HCT116 (cell line): ENCODE measurements at places on chromosomes 13 and 19. TPM values are rescaled to one million over a fixed set of nuclear protein-coding genes. Genes with fewer than 3 reads are reported as not detected.

PRTN3 gene
- total RNA-seq, result 2.7 TPM

ERICH4 gene
- total RNA-seq, result not detected

LILRB3 gene
- total RNA-seq, result 0.12 TPM

CACNG7 gene
- not detected for total RNA-seq

SIN3B gene
- total RNA-seq, result 59.9 TPM

CEACAM8 gene
- not detected for total RNA-seq

DNA sequence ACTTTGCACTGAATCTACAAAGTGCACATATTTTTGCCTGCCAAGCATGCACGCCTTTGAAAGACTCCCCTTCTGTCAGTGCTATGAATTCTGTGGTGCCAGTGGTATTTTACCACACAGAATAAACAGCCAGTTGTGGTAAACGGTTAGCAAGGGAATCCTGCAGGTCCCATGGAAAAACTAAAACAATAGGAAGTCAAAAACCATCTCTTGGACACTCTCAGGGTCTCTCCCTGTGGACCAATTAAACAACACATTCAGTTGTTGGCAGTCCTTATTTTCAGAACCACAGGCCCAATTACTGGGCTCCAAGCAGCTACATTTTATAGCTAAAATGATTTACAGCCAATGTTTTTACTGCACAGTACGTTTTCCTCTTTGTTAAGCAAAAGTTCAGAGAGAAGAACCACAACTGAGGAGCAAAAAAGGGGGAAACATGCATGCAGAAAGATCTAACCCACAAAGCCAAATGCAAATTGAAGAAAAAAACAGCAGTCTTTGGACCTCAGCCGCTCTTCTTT lies 116.9 kb downstream of the KCTD12 start:
- no peak overlapping the region for H3K4me3 ChIP-seq
- 0 out of 2 replicates have a peak, but pooled peaks cover 5% of the 10 kb centered on the region for H3K27me3 ChIP-seq
- no peak overlapping the region for H3K27ac ChIP-seq
- H3K4me1 ChIP-seq, result no peaks in the 10 kb centered on the region
- no peaks in the 10 kb centered on the region for H3K36me3 ChIP-seq

- no peaks in the 10 kb centered on the region for H3K27me3 ChIP-seq
- H3K4me1 ChIP-seq, result peaks cover 29% of the 10 kb centered on the region
- H3K36me3 ChIP-seq, result no peaks in the 10 kb centered on the region
- H3K4me3 ChIP-seq, result no peak overlapping the region
- H3K27ac ChIP-seq, result no peak overlapping the region; the same call in 1 of the 2 replicates
- DNase-seq, result no peak
These were observed 21.2 kb downstream of the SULT2B1 start for GRCh38 chr19:48573163-48573505.

GRCh38 chr19:21694171-21694906 lies 73.0 kb downstream of the ZNF100 start:
- no peaks in the 10 kb centered on the region for H3K4me1 ChIP-seq
- H3K36me3 ChIP-seq, result no peaks in the 10 kb centered on the region
- H3K27me3 ChIP-seq, result no peaks in the 10 kb centered on the region
- DNase-seq, result no peak
- H3K27ac ChIP-seq, result no peak overlapping the region
- H3K4me3 ChIP-seq, result no peak overlapping the region

DNA sequence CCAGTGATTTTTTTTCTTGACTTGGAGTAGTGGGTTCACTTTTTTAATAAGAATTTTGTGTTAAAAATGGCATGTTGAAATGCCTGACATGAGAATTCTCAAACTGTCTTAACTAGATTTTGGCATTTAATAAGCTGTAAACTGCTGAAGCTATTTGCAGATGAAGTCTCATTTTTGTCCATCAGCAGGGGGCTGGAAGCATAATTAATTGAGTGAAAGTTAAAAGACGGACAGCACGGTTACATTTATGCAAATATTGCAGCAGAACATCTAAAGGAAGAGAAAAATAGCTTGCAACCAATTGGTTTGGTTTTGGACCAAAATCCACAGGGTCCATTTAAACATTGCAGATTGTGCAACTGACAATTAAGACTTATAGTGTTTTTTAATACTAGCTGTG lies 837.3 kb upstream of the KLHL1 start:
- no peaks in the 10 kb centered on the region for H3K36me3 ChIP-seq
- H3K4me3 ChIP-seq, result no peak overlapping the region
- H3K27me3 ChIP-seq, result no peaks in the 10 kb centered on the region
- no peak overlapping the region for H3K27ac ChIP-seq

GRCh38 chr19:3942790-3943409 lies 10.0 kb downstream of the NMRK2 start:
- H3K4me3 ChIP-seq, result no peak overlapping the region
- H3K4me1 ChIP-seq, result no peaks in the 10 kb centered on the region
- no peaks in the 10 kb centered on the region for H3K27me3 ChIP-seq
- no peak for DNase-seq

GRCh38 chr19:48548253-48548911 lies 3.6 kb upstream of the SULT2B1 start:
- H3K4me3 ChIP-seq, result no peak overlapping the region
- peaks cover 20% of the 10 kb centered on the region for H3K4me1 ChIP-seq
- no peak overlapping the region for H3K27ac ChIP-seq

DNA sequence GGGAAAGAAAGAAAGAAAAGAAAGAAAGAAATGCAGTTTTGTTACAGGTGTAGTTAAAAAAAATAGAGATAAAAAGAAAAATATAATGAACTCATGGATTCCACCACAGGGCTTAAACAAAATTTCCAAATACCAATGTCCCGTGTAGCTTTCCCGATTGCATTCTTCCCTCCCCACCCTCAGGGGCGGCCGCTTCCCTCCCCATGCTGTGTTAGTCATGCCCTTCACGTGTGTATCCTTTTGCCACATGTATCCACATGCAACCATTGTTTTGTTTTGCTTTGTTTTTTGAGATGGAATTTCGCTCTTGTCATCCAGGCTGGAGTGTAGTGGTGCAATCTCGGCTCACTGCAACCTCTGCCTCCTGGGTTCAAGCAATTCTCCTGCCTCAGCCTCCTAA lies 3.6 kb upstream of the KMT5C start:
- no peak overlapping the region for H3K27ac ChIP-seq
- no peaks in the 10 kb centered on the region for H3K36me3 ChIP-seq
- peaks cover 7% of the 10 kb centered on the region for H3K4me1 ChIP-seq
- H3K27me3 ChIP-seq, result no peaks in the 10 kb centered on the region
- DNase-seq, result no peak

GRCh38 chr13:103349211-103349980 lies 283.2 kb upstream of the SLC10A2 start:
- H3K27ac ChIP-seq, result no peak overlapping the region
- DNase-seq, result no peak
- H3K36me3 ChIP-seq, result no peaks in the 10 kb centered on the region; the same call in 1 of the 2 replicates
- H3K4me3 ChIP-seq, result no peak overlapping the region
- no peaks in the 10 kb centered on the region for H3K27me3 ChIP-seq
